ENCODE measurements at places on chromosomes 16 and 17.

DNA sequence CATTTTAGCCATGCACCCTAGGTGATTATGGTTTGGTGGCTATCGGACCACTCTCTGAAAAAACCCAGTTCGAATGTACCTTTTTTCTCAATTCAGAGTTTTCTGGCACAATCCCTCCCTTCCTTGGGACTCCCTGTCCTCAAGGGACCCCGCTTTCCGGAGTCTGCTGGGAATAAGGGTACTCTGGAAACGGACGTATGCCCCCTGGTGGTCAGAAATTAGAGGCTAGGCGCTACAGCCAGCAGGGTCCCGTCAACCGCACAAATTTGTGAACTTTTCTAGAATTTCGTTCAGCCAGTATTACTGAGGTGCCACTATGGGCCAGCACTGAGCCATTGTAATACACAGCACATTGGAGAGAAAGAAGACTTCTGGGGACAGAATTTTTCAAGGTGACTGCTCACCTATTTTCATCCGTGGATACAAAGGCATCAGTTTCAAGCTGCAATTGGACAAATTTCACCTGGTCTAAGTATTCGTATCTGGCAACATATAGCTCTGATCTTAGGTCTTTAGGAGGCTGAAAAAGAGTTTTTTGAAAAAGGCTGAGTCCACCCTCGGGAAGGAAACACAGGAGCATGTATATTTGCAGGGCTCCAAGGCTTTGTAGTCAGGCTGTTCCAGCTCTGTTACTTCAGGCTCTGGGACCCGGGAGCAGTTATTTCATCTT lies 27.1 kb upstream of the CRYBA1 start:
- peak; percentile 65 for DNase-seq

DNA sequence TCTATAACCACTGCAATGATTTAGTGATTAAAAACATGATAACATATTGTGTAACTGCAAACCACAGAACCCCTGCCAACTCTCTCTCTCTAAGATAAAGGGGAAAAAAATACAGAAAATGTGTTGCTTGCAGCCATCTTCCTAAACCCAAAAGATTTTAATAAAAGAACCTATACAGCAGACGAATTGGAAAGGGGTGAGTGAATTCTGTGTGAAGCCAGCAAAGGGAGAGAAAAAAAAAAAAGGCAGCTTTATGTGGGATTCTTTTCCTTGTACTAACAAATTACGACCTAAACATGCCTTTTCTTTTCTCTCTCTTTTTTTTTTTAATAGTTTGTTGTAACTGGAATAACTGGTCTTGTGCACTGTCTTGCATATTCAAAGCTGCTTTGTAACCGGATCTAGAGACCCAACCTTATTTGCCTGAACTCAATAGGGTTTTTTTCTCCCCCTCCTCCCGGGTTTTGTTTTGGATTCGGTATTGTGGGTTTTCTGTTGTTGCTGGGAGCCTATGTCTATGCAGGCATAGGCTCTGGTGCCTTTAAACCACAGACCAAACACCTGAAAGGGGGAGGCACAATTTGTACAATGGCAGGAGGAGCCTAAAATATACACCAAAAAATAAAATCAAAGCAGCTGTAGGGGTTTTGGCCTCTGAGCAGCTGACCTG lies 7.0 kb upstream of the ZFHX3 start:
- DNase-seq, result no peak

DNA sequence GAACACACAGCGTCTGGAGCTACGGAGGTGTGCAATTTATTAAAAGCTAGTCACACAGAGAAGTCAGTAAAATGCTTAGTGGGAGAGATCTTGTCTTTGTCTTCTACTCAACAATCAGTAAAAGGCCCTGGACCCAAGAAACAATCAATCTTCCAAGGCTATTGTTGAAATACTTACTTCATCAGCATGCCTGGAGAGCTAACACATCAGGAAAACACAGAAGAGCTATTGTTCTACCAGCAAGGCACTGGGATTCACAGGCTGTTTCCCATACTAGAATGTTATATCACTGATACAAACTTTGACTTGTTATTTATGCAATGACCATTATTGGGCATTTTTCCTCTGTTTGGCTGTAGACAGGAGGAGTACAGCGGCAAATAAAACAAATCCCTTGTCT lies 247.8 kb upstream of the ERCC4 start:
- no peak for DNase-seq

GRCh38 chr16:68373528-68374245 lies 62.9 kb downstream of the PRMT7 start:
- no peak for DNase-seq

DNA sequence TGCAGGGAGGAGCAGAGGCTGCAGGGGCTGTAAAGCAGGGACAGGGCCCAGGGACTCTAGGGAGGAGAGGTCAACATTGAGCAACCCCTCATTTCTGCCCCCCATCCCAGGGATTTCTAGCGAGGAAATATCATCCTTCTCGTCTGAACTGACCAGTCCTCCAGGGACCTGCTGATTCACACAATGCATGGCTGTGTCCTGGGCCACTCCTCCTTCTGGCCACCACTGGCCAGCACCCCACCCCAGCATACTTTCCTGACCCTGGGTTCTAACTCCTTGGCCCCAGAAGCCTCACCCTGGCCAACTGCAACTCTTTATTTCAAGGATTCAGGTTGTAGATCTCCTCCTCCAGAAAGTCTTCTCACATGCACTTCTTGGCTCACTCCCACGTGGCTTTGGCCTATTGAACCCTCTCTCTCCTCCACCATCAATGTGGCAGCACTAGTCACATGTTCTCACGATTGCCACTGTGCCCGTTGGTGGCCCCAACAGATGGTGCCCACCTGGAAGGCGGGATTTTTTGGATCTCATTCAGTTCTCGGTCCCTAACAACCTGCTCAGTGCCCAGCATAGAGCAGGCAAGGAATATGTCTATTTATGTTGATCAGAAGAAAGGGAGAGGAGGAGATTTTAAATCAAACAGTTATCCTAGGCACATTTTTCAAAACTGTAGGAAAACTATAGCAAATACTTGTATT lies 41.5 kb downstream of the CUEDC1 start:
- no peak for DNase-seq

DNA sequence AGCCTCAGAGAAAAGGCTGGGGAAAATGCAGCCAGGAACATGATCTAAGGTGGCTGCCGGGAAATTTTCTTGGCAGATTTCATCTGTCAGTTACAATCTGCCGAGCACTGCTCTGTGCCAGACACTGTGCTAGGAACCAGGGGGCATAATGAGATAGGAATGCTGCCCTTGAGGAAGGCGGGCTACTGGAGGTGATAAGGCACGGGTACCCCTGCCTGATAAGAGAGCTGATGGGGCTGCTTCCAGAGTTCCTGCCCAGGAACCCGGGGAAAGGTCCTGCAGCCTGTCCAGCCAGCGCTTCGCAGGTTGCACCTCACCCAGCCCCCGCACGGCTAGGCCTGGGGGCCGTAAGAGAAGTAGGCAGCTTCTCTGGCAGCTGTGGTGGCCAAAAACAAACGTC lies 3.1 kb downstream of the SCNN1G start:
- no peak for DNase-seq

DNA sequence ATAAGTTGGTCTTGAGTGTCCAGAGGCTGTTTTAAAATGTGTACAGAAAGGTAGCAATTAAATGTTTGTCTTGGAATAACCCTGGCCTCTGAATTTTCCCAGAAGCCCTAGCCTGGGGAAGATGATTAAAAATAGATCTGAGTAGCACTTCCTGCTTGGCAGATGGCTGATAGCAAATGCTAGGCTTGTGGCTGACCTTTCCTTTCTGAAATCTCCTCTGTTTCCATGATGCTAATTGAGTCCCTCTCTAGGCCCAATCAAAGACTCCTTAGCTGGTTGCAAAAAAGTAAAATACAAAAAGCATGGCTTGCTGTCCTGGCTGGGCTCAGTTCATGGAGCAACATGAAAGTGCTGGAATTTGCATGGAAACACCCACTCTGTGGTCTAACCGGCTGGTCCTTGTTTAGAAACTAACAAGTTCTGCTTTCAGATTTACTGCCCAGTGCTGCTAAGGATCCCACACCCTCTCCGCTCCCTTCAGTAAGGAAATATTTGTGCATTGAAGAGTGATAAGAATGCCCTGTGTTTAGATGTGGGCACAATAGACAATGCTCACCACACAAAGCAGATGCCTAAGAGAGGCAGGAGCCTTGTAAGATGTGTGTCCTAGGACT lies 40.8 kb downstream of the YPEL2 start:
- DNase-seq, result no peak

DNA sequence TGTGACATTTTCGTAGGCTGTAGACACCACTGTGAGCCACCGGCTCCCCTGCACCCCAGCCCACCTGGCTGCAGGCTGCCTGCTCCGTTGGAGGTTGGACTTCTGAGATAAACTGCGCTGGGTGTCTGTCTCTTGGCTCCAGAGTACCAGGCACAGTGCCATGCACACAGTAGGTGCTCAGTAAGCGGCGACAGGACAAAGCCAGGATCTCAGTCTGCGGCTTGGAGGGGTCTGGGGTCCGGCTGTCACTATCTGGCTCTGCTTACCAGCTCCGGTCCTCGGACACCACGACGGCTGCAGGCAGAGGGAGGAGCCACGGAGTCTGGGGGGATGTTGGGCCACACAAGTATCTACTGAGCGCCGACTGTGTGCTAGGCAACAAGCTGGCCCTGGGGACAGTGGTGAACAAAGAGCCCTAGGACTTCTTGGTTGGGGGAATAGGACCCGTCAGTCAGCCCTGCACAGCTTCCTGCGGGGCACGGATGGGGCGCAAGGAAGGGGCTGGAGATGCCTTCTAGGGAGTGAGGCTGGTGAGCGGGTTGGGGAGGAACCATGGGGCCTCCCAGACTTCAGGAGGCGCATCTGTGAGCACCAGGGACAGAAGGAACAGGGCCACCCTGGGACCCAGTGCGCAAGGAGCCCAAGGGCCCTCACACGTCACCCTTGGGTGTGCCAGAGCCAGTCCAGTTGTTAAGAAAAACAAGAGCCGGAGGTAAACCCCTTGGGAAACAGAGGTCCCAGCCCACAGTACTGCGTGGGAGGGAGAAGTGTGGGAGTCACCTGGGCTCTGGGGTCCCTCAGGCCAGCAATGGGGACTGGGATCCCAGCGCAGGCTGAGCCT lies 17.3 kb downstream of the JPH3 start:
- DNase-seq, result no peak

DNA sequence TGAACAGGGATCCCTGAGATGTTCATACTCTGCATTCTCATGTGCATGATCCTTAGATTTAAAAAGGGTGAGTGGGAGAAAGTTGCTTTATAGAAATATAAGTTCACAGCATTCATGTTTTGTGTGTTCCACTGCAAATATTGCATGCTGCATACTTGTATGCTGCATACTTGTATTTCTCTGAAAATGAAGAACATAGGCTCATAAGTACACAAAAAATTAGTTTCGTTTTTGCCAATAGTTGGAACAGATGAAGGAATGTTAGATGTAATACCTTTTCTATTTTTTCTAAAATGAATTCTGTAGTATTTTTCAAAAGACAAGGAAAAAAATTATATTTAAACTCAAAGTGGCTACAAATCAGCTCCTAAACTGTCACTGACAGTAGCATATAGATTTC lies 79.0 kb downstream of the NFAT5 start:
- no peak for DNase-seq

GRCh38 chr17:10931133-10931532 lies 93.2 kb upstream of the PIRT start:
- DNase-seq, result no peak

DNA sequence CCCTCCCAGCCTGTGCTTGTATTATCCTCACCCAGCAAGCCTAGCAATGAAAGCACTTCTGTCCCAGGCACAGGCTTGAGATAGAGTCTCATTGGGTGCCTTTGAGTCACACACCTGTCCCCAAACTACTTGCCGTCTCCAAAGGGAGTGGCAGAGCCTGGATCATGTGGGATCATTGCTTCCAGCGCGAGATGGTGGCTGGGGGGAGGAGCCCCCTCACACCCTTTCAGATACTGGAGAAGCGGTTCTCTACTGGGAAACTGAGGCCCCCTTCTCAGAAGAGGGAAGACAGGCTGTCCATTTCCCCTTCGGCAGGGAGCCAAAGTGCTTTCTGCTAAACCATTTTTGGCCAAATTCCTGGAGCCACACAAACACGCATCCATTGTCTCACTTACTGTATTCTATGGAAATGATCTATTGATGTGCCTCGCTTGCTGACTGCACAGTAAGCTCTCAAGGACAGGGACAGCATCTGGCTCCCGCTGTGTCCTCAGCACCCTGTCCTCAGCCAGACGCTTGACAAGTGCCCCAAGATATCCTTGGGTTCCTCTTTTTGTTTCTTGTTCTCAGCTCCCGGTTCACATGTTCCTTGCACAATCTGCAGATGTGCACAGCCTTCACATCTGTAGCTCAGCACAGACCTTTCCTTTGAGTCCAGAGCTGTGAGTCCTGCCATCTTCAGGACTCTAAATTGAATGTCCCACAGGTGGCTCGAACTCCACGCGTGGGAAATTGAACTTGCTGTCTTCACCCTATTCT lies 26.0 kb upstream of the DLX3 start:
- no peak for DNase-seq

- DNase-seq, result no peak
These were observed 16.5 kb downstream of the DNAH17 start for GRCh38 chr17:78560731-78561130.

Measured in stimulated activated CD4-positive, alpha-beta T cell treated with anti-CD3 and anti-CD28 coated beads, Interleukin-4, amount 100 ng/mL, for 1 hour (primary cell).